ENCODE measurements at places on chromosomes 7 and 10.

DNA sequence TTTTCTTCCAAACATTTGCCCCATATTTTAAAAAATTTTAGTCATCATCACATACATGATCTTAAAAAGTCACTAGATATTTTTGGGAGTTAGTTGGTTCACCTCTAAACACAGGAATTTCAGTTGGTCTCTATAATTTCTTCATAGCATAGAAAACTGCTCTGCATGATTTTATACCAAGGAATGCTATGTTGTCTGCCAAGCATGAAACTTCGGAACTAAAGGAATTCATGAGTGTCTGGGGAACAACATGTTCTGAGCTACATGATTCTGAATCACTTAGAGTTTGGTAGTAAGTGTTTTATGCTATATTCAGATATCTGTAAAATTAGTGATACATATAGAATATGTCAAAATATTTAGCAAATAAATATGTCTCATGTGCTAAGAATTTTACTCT lies 957.8 kb downstream of the GATA3 start:
- no peak for DNase-seq

- DNase-seq, result peak; percentile 31
These were observed 8.7 kb upstream of the POLD2 start for GRCh38 chr7:44132039-44132438.

GRCh38 chr7:116311259-116311658 lies 100.9 kb downstream of the TES start:
- no peak for DNase-seq

DNA sequence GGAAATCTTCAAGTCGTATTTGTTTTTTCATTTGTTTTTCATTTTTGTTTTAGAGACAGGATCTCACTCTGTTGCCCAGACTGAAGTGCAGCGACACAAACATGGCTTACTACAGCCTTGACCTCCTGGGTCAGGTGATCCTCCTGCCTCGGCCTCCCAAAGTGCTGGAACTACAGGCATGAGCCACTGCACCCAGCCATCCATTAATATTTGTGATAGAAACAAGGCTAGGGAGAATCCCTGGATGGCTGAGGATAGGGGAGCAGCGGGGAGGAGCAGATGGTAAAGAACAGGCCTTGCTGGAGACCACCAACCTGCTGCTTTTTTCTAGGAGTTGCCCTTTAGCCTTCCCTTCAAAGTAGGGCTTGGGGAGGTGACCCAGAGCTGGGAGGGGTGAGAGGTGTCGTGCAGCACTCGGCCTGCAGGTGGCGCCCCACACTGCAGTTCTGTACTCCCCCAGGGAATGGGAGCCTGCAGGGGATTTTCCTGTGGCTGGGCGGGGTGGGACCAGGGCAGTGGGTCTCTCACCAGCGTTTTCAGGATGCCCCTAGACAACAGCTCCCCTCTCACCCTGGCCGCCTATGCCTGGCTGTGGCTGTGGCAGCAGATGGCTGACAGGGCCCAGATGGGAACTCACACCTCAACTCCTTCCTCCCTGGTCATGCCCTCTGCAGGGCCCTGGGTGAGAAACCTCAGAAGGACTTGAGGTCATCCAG lies 12.6 kb upstream of the CDH23 start:
- DNase-seq, result peak; percentile 72

- no peak for DNase-seq
These were observed 209.9 kb downstream of the CHCHD3 start for GRCh38 chr7:132872034-132872433.

- no peak for DNase-seq
These were observed 482.7 kb downstream of the CCSER2 start for GRCh38 chr10:84811113-84811512.

GRCh38 chr7:120950539-120951308 lies at the start of gene ING3:
TSS of gene ING3 (plus strand) at chr7:120950777. CDS start at chr7:120950897, 120 bp downstream.
- DNase-seq, result peak; percentile 99

DNA sequence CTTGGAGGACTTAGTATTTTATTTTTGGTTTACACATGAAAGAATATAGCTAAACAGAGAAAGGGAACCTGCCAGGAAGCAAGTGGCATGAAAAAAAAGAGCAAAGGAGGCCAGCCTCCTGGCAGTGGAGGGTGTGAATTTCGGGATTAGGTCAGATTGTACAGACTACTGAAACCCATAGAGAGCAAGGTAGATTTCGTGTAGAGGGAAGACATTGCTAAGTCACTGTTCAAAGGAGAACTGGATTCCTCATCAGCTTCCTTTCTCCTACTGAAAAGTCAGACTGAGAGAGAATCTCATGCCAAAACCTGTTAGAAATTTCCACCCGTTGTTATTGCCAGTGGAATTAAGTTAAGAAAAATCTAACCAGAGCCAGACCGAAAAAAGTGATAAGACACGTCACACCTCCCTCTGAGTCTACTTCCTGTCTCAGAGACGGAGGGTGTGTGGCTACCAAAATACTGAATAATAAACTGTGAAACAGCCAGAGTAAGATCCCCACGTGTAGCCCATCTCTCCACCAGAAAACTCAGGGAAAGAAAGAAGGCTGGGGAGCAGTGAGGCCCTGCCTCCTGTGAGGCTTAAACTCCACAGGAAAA lies 118.8 kb downstream of the SKIDA1 start:
- DNase-seq, result no peak

- no peak for DNase-seq
These were observed 195.8 kb downstream of the RPS24 start for GRCh38 chr10:78229489-78229888.

DNA sequence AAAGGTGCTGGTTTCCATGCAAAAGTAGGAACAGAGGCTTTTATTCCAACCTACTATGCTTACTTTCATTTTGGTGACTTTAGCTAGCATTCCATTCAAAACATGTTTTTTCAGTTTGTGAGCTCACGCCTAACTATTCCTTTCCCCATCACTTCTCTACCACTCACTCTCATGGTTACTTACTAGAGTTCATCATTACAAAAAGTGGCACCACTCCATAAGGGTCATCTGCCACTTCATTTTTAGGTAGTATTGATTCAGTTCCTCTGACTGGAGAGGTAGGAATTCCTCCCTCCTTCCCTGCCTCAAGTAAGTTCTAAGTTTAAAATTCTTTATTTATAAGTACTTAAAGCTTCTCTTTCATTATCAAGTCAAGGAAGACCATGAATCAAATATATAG lies 543.1 kb downstream of the HTR7 start:
- DNase-seq, result no peak

- no peak for DNase-seq
These were observed 8.0 kb upstream of the ALDH18A1 start for GRCh38 chr10:95664543-95664942.

GRCh38 chr7:134014935-134015334 lies 112.2 kb upstream of the LRGUK start:
- DNase-seq, result no peak

DNA sequence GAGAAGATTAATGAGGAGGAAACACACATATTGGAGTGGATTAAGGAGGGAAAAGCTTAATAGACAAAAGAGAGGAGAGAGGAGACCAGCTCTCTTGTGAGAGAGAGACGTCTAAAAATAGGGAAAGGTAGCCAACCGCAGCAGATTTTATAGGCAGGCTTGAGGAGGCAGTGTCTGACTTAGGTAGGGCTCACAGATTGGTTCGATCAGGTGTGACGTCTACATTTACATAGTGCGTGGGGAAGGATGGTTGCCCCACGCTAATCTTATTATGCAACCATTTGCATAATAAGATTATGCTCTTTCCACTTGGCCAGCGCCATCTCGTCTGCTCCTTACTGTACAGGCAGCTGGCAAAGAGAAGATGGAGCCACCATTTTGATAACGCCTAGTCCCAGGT lies 122.0 kb downstream of the MARCHF5 start:
- DNase-seq, result no peak

- DNase-seq, result no peak
These were observed 52.3 kb downstream of the GLRX3 start for GRCh38 chr10:130188195-130189175.

DNA sequence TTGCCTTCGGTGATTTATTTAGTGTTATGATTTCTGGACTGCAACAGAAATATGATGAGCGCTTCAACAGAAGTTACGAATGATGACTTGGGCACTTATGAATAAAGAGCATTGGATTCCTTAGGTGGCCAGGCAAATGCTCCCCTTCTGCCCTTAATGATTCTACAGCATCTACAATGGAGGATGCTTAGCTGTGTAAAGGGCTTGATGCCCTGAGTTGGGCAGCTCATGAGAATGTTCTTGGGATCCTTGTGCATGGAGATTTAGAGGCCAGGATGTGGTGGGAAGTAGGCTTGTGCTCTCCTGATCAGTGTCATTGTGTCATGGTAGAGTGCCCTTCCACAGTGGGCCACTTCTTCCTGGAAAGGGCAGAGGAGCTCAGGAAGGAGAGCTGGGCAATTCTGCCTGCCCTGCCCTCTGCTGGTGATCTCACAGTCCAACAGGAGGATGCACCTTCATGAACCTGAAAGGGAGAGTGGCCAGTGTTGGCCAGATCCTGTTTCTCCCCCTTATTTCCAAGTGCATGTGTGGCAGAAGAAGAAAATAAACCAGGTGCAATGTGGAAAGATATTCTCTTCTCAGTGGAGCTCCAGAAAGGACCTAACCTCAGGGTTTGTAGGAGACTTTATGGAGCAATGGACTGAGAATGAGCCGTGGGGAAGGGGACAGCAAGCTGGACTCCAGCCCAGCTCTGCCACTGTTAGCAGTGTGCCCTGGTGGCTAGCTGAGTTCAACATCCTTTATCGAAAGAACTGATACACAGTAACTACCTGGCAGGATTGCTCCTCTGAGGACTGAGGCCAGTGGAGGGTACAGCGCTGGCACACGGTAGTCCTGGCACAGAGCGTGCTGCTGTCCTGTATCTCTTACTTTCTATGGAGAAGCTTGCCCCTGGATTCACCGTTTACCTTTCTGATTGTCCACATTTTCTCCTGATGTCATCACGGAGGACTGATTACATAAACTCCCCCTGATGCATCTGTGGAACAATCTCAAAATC lies 182.9 kb downstream of the BMPER start:
- DNase-seq, result peak; percentile 55

DNA sequence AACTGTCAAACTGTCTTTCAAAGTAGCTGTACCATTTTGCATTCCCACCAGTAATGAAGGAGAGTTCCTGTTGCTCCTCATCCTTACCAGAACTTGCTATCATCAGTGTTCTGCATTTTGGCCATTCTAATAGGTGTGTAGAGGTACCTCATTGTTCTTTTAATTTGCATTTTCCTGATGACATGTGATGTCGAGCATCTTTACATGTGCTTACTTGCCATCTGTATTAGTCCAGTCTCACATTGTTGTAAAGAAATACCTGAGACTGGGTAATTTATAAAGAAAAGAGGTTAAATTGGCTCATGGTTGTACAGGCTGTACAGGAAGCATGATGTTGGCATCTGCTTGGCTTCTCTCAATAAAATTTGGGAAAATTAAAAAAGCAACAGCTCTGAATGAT lies 38.7 kb upstream of the EEPD1 start:
- no peak for DNase-seq

- DNase-seq, result no peak
These were observed 39.4 kb upstream of the SH2D4B start for GRCh38 chr10:80498078-80498832.

DNA sequence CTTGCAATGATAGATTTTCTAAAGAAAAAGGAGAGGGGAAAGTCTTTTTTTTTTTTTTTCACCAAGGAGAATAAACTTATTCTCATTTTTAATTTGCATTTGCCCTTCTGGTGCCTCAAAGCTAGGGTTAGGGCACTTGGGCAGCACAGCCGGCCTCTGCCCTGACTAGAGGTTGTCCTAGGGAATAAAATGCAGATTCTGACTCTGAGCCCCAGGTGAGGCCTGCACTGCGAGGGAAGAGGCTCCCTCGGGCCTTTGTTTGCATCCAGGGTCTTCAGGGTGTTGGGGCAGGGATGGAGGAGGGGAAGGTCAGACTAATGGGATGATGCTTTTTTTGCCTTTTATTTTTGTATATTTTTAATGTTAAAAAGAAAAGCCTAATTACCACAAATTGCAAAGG lies 7.8 kb downstream of the MYL7 start:
- no peak for DNase-seq

DNA sequence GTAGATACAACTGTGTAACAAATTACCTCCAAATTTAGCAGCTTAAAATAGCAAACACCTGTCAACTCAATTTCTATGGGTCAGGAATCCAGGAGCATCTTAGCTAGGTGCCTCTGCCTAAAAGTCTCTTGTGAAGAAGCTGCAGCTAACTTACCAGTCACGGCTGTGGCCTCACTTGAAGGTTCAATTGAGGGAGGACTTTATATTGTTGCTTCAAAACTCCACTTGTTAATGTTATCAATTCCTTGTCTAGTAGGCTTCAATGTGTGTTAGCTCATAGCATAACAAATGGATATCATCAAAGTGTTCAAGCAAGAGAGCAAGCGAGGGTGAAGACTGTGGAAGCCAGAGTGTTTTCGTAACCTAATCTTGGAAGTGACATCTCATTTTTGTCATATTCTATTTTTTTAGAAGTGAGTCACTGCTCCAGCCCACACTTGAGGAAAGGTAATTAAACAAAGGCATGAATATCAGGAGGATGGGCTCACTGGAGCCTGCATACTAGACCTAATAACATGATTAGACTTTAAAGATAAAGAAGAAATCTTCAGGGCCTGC lies 172.9 kb downstream of the SPAG6 start:
- DNase-seq, result no peak

- peak; percentile 39 for DNase-seq
These were observed 895 bp upstream of the ZNF804B start for GRCh38 chr7:88758381-88759229.

GRCh38 chr10:33556620-33557019 lies 222.2 kb upstream of the NRP1 start:
- DNase-seq, result no peak

DNA sequence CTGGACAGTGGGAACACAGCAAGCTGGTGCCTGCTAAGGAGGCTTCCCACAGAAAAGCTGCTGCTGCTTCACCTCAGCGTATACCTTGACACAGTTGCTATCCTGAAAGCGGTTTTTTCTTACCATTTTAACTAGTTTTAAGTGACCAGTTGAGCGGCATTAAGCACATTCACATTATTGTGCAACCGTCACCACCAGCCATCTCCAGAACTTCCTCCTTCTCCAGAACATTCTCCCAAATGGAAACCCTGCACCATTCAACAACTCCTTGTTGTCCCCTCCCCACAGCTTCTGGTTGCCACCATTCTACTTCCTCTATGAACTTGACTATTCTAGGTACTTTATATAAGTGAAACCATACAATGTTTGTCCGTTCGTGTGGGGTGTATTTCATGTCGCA lies 169.9 kb downstream of the SNX10 start:
- DNase-seq, result no peak

- no peak for DNase-seq
These were observed 22.0 kb downstream of the SORCS3 start for GRCh38 chr10:104663076-104663475.

GRCh38 chr7:117157241-117158209 lies 165.3 kb downstream of the WNT2 start:
- peak; percentile 91 for DNase-seq

GRCh38 chr7:98760201-98760651 lies 109.6 kb downstream of the TMEM130 start:
- peak; percentile 3 for DNase-seq

DNA sequence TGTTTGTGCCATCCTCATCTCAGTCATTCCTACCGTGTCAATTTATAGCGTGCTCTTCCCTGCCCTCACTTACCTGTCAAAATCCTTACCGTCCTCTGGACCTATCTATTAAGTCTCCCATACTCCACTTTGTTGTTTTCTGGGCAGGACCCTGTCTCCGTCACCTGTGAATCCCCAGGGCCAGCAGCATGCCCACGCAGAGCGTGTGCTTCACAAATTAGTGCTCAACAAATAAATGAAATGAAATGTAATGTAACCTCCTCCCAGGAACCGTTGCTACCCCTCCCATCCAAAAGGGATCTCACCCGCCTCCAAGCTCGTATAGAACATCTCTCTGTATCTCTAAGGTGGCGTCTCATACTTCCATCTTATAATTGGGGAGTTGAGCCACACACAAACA lies 589.9 kb upstream of the MGMT start:
- no peak for DNase-seq

- DNase-seq, result peak; percentile 54
These were observed 8.1 kb upstream of the VDAC2 start for GRCh38 chr10:75202321-75203045.
